Posterior vena cava (tissue), 2 donors: ENCODE measurements at places on chromosomes 5 and 9. TPM values are rescaled to one million over a fixed set of nuclear protein-coding genes. Genes with fewer than 3 reads are reported as not detected.

Gene FGD3
- 6.3 TPM for total RNA-seq

Gene TRIP13
- 0.95 TPM for total RNA-seq

Gene PCDHB5
- total RNA-seq = 2.8 TPM

Gene ADAMTS6
- total RNA-seq = 14.4 TPM

Gene FBXL7
- 22.1 TPM for total RNA-seq
